ENCODE measurements at places on chromosomes 11 and 22.

DNA sequence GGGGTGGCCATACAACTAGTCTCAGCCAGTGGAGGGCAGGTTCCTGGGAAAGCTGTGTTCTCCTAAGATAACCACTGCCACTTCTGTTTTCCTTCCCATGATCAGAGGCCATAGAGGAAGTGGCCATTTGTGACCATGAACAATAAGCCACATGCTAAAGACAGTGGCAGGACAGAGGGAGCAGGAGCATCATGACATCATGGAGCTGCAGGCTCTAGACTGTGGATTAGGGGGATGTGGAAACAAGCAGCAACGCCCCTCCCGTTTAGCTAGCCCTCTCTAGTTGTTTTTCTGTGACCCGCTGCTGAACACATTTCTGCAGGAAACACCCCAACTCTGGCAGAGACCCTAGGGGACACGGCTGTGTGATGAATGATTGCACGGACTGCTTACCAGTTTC, 195.0 kb upstream of the NECTIN1 start:
- no peak for DNase-seq

DNA sequence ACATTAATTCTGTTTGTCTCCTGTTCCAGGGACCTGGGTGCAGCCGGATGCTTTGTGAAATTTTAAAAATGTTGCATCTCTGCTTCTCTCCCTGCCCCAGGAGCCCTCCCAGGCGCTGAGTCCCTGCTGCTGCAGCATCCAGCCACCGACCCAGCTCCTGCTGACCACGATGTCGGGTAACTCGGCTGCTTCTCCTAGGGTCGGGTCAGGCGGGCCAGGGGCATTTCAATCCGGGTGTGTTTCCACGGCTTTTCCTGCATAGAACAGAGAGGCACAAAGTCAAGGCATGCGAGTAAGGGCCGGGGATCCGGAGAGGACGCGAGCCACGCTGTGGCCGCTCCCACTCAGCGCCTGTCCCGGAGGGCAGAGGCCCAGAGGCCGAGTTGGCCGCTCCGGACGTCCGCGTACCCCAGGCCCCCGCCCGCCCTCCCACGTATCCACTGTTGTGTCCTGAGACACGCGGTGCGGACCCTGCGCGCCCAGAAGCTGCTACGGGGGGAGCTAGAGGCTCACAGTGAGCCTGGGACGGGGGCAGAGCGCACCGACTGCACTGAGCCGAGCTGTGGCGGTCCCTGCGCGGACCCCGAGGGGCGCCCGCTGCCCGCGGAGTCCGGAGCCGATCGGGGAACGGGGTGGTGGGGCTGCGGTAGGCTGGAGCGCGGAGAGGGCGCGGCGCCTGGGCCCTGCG, at the start of gene POU2AF3:
Gene POU2AF3, plus strand, starts transcription at position 134 of the 688 bp plus-strand sequence. Its CDS starts 36 bp downstream, at position 170.
- no peak for DNase-seq

DNA sequence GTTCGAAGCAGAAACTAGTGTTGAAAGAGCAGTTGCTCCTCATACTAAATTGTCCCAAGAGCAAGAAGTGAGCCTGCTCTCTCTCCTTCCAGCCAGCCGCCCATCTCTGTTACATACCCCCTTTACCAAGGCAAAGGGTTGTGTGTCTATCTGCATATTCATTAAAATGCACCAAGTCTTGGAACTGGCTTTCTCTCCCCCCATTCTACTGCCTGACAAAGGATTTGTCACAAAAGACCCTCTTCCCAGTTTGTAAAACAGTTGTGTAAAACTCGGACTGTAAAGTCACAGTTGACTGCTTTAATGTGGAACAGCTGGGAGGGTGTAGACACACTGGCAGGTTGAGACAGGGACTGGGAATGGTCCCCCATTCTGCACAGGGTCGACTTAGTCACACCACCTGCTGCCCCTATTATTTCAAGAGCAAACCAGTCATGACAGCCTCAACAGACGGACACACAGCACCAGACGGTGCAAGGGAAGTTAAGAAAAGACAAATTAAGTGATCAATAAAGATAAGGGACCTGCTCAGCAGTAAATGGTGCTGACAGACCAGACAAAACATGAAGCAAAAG, 60.0 kb upstream of the HTATIP2 start:
- DNase-seq = no peak

DNA sequence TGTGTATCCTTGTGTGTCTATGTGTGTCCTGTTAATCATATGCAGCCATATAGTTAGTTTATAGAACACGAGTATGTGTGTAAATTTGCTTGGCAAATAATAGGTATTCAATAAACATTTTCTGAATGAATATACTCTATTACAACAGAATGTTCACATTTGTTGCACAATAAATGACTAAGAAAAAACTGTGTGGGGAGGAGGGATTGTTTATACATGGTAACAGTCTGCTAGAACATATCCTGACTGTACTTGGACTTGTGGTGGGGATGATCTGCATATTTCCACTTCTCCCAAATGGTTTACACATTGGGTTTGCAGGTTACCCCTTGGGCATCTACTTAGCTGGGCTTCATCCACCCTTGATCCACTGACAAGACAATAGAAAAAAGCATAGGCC, 194.6 kb downstream of the INSC start:
- DNase-seq = no peak

DNA sequence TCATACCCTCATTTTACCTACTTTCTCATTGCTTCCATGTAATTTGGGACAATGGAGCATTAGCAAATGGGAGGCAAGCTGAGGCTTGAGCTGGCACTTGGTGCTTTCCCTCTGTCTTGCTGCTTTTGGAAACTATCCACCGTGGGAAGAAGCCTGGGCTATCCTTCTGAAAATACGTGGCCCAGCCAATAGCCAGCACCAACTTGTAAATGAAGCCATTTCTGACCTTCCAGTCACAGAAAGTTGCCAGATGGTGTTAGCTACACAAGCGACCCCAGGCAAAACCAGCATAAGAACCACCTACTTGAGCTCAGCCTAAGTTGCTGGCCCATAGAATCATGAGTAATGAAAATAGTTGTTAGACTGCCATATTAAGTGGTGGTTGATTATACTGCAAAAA, 18.5 kb upstream of the SPON1 start:
- DNase-seq = no peak

GRCh38 chr11:62933285-62933684, 12.1 kb upstream of the CHRM1 start:
- DNase-seq = no peak

GRCh38 chr22:42581762-42582716, 28.3 kb downstream of the SERHL2 start:
- peak; percentile 58 for DNase-seq

DNA sequence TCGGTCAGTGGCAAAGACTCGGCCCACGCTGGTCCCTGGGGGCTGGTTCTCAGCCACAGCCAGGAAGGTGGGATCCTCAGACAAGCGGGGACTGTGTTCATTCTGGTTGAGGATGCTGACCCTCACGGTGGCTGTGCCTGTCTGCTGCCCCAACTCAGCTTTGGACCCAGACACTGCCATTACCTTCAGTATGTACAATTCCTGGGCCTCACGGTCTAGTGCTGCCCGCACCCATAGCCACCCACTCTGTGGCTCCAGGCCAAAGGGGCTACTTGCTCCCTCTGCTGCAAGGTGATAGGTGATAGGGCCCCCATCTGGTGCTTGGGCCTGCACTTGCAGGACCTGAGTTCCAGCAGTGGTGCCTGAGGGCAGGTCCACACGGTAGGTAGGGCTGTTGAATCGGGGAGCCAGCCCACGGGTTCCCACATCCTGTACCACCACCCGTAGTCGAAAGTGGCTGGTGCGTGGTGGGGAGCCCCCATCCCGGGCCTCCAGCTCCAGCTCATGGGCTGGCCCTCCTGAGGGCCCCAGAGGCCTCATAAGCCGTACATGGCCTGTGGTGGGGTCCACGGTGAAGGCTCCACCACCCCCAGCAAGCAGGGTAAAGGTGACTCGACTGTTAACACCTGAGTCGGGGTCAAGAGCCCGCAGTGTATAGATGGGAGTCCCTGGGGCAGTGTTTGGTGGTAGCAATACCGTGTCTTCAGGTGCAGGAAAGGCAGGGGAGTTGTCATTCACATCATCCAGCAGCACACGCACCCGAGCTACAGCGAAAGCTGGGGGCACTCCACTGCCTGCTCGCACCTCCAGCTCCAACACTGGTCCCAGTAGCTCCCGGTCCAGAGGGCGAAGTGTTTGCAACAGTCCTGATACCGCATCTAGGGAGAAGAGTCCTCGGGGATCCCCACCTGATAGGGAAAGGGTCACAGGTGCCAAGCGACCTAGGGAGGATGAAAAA, 13.2 kb upstream of the TPP1 start:
- no peak for DNase-seq

- DNase-seq = no peak
These were observed 76.5 kb upstream of the SYT13 start for GRCh38 chr11:45362636-45363035.

DNA sequence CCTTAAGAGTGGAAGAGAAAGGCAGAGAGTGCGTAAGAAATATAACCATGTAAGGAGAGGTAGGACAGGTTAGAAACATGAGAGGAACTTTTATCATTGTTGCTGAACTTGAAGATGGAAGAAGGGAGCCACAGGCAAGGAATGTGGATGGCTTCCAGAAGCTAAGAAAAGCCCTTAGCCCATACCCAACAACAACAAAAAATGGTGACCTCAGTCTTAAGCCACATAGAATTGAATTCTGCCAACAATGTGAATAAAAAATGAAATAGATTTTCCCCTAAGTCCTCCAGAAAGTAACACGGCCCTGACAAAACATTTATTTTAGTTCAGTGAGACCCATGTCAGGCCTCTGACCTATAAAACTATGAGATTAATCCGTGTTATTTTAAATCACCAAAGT, 767.3 kb downstream of the FAM181B start:
- no peak for DNase-seq

- no peak for DNase-seq
These were observed 28.6 kb upstream of the DDX10 start for GRCh38 chr11:108636222-108636621.

DNA sequence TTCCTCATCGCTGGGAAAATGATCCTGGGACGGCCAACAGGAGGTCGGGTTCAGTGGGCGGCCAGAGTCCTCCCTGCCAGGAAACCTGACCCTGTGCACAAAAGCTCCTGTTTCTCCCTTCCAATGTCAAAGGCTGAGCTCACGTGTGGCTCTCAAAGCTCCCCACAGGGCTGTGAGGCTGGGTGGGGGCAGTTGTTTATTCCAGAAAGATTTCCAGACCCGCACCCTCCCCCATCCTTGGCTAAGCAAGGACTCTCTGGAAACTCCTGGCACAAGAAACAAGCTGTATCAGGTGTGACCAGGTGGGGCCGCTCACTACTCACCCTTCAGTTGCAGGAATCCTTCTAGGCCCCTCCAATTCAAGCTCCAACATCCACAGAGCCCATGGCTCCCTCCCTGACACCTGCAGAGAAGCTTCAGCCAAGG, 131.9 kb downstream of the SHANK2 start:
- DNase-seq = peak; percentile 72

DNA sequence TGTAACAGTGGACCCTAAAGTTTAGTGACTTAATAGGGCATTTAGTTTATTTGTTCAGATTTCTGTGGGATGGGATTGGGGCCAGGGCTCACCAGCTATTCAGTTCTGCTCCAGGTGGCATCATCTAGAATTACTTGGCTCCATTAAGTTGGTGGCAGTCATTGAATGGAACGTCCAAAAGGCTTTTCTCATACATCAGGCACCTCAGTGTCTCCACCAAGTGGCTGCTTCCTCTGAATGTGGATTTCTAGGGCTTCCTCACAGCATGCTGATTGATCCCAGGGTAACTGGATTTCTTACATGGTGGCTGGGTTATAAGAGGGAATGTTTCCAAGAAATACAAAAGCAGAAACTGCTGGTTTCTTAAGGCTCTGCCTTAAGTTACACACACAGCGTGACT, 34.7 kb downstream of the USP47 start:
- DNase-seq = peak; percentile 56

DNA sequence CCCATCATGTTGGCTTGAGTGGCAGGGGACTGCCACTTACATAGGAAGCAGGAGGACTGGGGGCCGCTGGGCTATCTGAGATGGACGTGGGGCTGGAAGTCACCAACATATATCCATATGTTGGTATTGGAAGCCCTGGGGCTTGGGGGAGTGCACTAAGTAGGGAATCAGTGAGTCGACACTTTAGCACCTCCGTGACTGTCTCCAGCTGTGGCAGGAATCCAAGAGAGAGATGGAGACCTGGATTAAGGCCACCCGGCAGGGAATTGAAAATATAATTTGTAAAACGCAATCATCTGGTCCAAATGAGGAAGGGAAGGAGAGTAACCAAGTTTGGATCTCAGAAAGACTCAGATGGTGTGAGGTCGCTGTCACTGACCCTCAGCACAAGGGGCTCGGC, 68.4 kb downstream of the ELFN2 start:
- DNase-seq = no peak

- DNase-seq = no peak
These were observed 123.0 kb downstream of the LDLRAD3 start for GRCh38 chr11:36066891-36067290.

DNA sequence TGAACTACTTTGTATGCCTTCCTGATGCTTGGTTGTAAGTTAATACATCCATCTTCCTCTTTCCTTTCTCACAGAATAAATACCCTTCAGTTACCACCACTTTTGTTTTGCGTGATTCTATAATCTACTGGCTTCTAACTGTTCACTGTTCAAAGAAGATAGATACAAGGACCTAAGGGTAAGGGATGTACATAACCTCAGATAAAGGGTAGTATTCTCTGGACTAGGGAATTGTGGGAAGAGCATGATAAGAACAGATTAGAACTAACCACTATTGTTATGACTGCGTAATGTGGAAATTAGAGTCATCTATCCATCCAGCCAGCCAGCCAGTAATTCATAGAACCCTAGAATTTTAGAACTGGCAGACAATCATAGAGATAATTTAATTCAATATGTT, 36.4 kb downstream of the MAP6 start:
- DNase-seq = no peak

- no peak for DNase-seq
These were observed 166.3 kb downstream of the TMEM135 start for GRCh38 chr11:87203907-87204602.

DNA sequence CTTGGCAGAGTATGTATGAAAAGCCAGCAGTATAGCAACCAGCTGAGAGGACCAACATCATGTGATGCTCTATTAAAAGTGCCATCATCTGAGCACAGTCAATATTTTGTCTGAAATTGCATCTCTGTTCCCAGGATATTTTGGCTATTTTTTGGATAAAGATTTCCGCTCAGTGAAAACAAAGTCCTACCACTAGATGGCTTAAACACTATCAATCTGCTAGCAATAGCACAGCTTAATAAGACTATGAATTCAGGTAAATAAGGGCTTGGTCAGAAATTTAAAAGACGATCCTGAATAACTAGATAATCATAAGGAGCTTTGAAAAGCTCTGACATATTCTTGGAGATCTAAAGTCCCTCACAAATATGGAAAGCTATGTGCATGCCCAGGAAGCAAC, 74.4 kb downstream of the MS4A13 start:
- peak; percentile 19 for DNase-seq

Data from HT-29 (cell line).